ENCODE measurements at places on chromosomes 4 and X.
A peak's percentile ranks its signal among the peaks of the same experiment; 100 is the strongest.

DNA sequence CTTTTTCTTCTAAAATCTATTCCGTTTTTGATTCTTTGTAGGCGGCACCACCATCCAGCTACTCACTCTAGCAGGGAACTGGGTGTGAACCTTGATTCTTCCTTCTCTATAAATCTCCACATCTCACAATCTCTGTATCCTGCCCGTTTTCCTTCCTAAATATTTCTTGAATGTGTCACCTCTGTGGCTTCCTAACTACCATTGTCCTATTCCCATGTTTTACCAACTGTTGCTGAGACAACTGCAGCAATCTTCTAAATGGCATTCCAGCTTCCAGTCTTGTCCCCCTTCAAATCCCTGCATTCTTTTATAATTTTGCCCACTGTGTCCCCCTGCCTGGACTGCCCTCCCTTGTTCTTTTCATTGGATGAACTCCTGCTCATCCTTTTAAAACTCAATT, 641.3 kb downstream of the RPA4 start:
- no peak for DNase-seq

GRCh38 chrX:118621081-118621759, 106.2 kb upstream of the IL13RA1 start:
- no peak for DNase-seq

- no peak for DNase-seq
These were observed 22.3 kb downstream of the AMOT start for GRCh38 chrX:112818114-112819007.

- peak; percentile 73 for DNase-seq
These were observed at the start of gene KLHL2 for GRCh38 chr4:165207431-165208220. Gene KLHL2, plus strand, starts transcription at chr4:165207561. Its CDS starts 316 bp downstream, at chr4:165207877.

GRCh38 chrX:36241397-36241796, 321.9 kb downstream of the CFAP47 start:
- DNase-seq: no peak

Data from neuronal stem cell (in vitro differentiated cells).